Stimulated activated CD4-positive, alpha-beta T cell treated with anti-CD3 and anti-CD28 coated beads, Interleukin-12 subunit alpha, Interleukin-12 subunit beta, amount 100 ng/mL, for 24 hours (primary cell): ENCODE measurements at places on chromosomes 1 and 21.

DNA sequence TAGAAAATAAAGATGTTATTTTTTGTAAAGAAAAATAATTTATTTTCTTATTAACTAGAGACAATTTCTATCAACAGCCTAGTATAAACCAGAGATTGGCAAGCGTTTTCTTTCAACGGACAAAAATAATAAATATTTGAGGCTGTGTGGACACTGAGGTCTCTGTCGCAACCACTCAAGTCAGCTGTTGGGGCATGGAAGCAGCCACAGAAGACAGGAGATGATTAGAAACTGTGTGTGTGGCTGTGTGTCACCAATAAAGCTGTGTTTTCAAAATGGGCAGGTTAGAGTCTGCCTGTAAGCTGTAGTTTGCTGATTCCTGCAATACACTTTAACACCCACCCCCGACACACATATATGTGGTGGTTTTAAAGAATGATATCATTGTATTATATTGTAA is 200.6 kb upstream of the HMCN1 start:
- DNase-seq = no peak

GRCh38 chr1:235635938-235636662 is 13.5 kb downstream of the GNG4 start:
- no peak for DNase-seq

DNA sequence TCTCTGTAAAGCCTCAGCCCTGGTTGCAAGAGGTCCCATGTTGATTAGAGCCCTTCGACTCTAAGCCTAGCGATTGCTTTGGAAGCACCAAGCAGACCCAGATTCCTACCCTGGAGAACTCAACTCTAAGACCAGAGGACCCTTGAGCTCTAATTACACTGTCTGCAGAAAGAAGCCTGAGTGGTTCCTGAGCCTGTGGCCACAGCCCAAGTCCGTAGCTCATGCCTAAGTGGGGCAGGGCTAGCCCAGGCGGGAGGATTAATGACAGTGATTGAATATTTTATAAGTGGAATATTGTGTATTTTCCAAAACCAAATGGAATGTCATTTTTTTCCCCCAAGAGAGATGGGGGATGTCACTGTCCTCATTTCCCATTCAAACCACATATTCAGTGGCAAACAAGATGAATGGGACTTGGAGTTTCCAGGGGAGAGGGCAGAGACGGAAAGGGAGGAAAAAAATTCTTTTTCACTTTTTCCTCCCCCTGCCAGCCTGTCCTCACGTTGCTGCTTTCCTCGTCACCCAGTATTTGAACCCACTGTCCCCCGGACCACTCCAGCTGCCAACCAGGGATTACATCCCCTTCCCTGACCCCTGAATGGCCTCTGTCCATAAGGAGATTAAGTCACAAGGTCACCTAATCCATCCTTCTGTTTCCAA is 79.6 kb upstream of the CTTNBP2NL start:
- no peak for DNase-seq

GRCh38 chr21:31266241-31266640 is 77.8 kb downstream of the TIAM1 start:
- no peak for DNase-seq

GRCh38 chr21:41866274-41866809 is 12.8 kb downstream of the PRDM15 start:
- DNase-seq = no peak

GRCh38 chr1:238187575-238187949 is 296.8 kb upstream of the ZP4 start:
- DNase-seq = no peak

DNA sequence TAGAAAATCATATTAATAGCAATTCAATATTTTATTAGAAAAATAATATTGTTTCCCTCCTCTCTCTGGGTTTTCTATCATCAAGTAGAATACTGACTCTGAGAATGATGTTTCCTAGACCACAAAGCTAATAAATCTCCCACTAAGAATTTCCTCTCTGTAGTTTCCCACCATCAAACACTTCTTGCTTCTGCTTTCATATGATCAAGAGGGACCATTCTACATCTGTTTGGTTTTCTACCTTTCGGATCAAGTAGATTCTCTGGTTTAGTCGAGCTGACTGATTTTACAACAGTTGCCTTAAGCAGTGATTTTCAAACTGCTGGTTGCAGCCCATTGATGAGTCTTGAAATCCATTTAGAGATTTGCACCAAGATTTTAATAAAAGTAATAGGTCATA is 240.2 kb upstream of the PTBP2 start:
- no peak for DNase-seq

GRCh38 chr1:87330057-87330884 is 1.6 kb downstream of the LMO4 start:
- DNase-seq = no peak

GRCh38 chr1:246798107-246798506 is 73.9 kb downstream of the SCCPDH start:
- no peak for DNase-seq

DNA sequence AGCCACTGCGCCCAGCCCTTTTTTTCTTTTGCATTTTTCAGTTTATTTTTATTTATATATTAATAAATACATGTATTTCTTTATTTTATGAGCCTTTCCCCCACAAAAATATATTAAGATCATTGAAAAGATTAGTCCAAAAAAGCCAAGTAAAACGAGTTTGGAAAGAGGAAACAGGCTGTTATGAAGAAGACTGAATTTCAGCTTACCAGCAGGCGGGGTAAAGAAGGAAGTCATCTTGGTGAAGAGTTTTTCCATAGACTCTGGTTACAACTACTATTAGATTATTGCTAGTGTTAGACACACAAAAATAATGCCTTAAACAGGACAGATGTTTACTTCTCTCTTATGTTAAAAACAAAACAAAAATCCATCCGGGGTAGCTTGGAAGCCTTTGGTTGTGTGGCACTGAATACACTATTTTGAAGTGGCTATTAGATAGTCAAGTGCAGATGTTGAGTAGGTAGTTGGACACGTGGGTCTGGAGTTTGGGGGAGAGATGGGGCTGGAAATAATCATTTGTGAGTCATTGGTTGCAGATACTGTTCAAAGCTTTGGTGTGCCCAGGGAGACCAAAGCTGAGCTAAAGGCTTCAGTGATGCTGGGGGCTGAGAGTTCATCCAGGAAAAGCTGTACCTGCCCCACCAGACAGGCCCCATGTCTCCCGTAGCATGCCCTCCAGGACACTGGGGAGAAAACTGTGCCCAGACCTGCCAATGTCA is 8.7 kb upstream of the LRRC71 start:
- DNase-seq = no peak

GRCh38 chr1:97017895-97018294 is 296.3 kb downstream of the PTBP2 start:
- no peak for DNase-seq

GRCh38 chr21:28380241-28380640 is 612.4 kb downstream of the LTN1 start:
- no peak for DNase-seq

DNA sequence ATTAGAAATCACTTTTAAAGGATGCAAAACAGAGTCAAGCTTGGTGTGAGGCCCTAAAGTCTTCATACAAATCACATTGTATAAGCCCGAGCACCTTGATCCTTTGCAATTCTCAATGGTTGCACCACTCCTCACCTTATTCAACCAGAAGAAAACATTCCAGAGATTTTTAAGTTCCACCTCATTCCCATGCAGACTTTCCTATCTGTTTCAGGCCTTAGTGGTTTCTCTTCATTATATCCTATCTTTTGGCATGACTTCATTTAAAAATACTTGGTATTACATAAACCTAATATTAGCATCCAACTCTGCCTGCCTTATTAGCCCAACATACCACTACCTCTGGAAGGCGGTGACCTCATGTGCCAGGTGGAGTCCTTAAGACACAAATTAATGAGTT is 9.3 kb upstream of the GREM2 start:
- DNase-seq = no peak

DNA sequence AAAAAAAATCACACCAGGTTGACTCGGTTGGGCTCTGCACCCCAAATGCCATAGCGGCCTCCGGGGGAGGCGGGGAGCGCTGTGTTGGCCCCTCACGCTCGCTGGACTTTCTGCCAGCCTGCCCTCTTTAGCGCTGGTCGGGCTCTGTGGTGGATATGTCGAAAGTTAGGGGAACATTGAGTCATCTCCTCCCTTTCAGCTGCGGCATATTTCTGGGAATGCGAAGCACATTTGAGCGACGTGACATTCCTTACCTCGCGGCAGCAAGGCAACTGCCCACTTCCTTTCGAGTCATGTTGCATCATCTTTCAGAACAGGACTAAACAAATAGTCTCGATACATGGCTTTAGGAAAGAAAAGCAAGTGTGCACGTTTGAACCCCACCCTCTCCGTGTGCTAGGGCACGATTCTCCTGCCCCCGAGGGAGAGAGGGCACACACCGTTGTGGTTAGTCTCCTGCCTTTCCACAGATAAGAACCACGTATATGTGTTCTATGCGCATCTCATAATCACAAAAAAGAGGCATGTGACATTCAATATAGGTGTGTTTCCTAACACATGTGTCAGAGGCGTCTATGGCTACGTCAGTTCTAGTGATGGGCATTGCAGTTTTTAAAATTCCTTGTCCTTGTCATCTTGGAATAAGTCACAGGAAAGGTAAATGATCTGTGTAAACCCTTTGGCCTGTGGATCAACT is 105.9 kb upstream of the SLC45A1 start:
- DNase-seq = no peak

DNA sequence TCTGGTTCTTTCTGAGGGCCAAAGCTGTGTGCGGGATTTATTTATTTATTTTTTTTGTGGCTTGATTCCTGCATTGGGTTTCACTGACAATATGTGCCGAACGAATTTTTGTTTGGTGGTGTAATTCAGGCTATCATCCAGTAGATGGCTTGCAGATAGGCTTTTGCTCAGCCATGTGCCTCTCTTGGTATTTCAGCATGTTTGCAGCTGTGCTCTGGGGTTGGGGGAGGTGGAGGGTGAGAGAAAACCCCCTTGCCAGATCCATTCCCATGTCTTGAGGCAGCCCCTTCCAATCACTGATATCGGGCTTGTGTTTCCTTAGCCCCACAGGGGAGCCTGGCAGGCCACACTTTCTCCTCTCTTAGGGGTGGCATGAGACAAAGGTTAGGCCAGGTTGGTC is 302.4 kb downstream of the PTGER3 start:
- no peak for DNase-seq

GRCh38 chr1:214550013-214550856 is 1.2 kb downstream of the PTPN14 start:
- no peak for DNase-seq

DNA sequence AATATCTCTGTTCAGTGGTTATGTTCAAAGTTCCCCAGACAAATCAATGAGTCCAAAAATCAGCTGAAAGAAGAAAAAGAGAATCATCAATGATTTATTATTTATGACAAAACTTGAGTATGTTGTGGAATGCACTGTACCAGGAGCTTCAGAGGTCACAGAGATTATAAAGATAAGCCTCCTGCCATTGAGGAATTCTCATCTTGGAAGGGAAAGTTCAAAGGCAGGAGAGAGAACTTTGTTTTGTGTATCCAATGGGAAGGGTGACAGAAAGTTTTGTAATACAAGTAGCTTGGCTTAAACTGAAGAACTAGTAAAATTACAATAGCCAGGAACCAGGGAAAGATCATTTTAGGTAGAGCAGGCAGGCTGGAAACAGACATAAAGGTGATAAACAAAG is 367.7 kb downstream of the VAV3 start:
- no peak for DNase-seq

GRCh38 chr1:36863500-36863899 is 170.8 kb downstream of the GRIK3 start:
- DNase-seq = no peak

- no peak for DNase-seq
These were observed 73.7 kb downstream of the TOMM20 start for GRCh38 chr1:235054936-235055335.

- DNase-seq = no peak
These were observed 149.9 kb downstream of the CLIC6 start for GRCh38 chr21:34818662-34819158.

DNA sequence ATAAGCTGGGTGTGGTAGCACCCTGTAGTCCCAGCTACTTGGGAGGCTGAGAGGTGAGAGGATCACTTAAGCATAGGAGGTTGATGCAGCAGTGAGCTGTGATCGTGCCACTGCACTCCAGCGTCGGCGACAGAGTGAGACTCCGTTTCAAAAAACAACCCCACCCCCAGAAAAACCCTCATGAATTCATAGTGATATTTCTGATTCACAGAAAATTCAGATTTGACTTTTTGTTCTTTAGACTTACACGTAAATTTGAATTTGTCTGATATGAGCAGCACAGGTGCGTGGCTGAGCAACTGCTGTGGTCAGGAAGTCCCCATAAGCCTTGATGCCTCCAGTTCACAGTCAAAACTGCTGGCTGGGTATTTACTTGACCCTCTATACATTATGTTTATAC is 10.0 kb upstream of the MORC3 start:
- no peak for DNase-seq

GRCh38 chr1:109331113-109331512 is 24.3 kb upstream of the MYBPHL start:
- DNase-seq = no peak

DNA sequence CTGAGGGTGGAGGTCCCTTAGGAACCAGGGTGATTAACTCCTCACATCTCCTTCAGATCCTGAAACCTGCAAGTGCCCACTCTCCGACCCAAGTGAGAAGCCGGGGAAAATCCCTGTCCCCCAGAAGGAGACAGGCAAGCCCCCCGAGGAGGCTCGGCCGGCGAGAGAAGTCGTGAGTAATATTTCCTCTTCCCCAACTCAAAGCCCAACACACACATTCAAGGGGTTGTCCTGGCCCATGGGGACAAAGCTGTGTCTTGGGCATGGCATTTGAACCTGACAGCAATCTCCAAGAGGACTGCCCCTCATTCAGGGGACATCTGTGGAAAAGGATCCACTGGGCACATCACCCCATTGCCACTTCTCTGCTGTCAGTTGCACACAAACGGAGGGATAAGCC is 23.6 kb downstream of the VASH2 start:
- no peak for DNase-seq

DNA sequence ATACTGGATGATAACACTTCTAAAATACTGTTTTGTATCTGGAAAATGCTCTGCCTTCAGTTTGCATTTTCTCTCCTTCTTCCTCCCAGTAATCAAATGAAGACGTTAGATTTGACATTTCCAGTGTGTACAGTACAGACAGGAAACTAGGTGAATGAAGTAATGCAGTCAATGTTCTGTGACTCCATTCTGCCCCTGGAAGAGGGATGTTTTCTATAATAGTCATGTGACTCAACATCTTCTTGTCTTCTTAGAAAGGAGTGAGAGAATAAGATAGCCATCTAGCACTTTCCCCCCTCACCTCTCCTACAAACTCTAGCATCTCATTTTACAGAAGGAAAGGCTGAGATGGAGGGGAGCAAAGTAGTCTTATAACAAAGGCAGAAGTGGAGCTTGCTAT is 77.6 kb downstream of the DDR2 start:
- no peak for DNase-seq

DNA sequence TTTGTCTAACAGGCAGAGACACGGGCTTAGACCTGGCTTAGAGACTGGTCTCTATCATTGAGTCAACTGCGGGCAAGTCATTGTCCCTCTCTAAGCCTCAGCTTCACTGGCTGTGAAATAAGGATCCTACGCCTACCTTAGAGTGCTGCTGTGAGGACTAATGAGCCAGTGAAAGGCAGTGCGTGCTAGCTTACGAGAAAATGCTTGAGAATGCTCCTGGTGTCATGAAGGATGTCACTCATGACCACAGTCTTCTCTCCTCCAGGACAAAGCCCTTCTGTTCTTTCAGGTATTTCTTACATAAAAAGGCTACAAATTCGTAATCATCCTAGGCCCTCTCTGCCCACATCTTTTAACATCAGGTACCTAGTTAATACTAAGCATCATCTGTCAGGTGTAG is 16.5 kb upstream of the A3GALT2 start:
- no peak for DNase-seq

GRCh38 chr1:71804140-71804539 is 478.2 kb downstream of the NEGR1 start:
- no peak for DNase-seq
